HepG2 (cell line): ENCODE measurements at places on chromosomes 7 and 10. TPM values are rescaled to one million over a fixed set of nuclear protein-coding genes. Genes with fewer than 3 reads are reported as not detected.

The ETV1 gene
- 0.24 and 0.48 TPM in 2 replicates for total RNA-seq

The CALHM3 gene
- total RNA-seq, result not detected in 2 replicates

The CDC14C gene
- 0.09 TPM in 1 of 2 replicates, not detected in the other for total RNA-seq

The MYPN gene
- not detected in 2 replicates for total RNA-seq

The STYXL1 gene
- total RNA-seq, result 23.9 and 28.0 TPM in 2 replicates

The FAM20C gene
- 14.5 and 19.9 TPM in 2 replicates for total RNA-seq

- H3K4me3 ChIP-seq, result peak overlapping the region; percentile 46; the same call in 1 of the 2 replicates
- H3K27me3 ChIP-seq, result no peaks in the 10 kb centered on the region
- peak overlapping the region; percentile 98 for H3K27ac ChIP-seq
These were observed 44.3 kb downstream of the SMURF1 start for GRCh38 chr7:99099499-99100077.

DNA sequence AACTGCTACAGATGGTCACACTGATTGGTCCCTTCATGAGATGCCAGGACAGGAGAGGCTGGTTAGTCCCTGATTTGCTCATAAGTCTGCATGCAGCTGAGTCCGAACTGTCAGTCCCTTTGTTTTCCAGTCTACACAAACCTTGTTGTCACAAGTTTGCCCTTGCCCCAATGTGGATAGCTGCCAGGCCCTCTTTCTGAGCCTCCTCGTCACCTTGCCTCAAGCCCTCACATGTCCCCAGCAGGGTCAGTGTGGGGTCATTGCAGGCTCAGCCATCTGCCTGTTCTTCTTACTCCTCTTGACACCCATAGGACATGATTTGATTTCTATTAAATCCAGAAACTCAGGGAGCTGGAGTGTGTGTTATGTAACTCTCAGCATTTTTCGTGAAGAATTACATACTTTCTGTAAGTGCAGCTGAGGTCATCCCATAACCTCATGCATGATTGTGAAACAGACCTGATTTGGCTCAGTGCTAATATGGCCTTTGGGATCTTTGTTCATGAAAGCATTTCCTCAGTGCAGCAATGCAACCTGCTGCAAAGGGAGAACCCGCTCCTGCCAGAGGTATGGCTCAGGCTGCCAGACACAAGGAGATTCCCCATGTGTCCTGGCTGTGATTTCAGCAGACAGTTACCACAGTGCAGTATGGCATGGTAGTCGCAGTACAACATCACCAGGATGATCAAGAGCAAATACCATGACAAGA is 70.0 kb upstream of the ZMIZ2 start:
- peaks cover 19% of the 10 kb centered on the region; the same call in 2 of the 3 replicates for H3K36me3 ChIP-seq
- peak; percentile 83 for DNase-seq
- H3K27me3 ChIP-seq, result no peaks in the 10 kb centered on the region
- H3K4me1 ChIP-seq, result peaks cover 27% of the 10 kb centered on the region
- peak overlapping the region; percentile 67 for H3K27ac ChIP-seq
- no peak overlapping the region for H3K4me3 ChIP-seq

- H3K4me3 ChIP-seq, result no peak overlapping the region
- H3K27me3 ChIP-seq, result no peaks in the 10 kb centered on the region
- no peak for DNase-seq
- no peak overlapping the region for H3K27ac ChIP-seq
- H3K4me1 ChIP-seq, result no peaks in the 10 kb centered on the region
- H3K36me3 ChIP-seq, result no peaks in the 10 kb centered on the region
These were observed 81.8 kb downstream of the PTPRZ1 start for GRCh38 chr7:121954803-121955202.

DNA sequence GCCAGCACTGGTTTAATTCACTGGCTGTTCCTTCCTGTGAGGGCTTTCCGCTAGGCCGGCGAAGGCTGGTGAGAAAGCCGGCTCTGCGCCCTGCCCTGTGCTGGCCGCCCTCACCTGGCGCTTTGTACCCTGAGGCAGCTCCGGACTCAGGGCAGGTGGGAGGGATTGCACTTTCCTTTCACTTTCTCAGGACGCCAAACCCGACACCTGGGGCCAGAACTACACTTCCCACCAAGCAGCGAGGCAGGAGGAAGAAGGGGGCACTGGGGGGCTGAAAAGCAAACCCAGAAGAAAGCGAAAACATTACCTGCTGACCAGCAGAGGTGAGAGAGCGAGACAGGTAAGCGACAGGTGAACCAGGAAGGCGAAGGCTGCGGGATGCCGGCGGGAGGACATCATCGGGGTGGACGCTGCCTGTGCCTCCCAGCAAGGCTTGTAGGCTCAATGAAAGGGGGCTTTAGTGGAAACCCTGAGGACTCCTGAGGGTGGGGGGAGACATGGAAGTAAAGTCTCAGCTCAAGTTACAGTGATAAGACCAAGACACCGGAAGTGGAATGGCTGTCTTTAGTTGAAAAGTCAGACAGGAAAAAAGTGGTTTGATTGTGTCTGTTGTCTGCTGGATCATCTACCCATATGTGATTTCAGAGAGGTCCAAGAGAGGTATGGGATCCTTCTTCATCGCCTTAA is at the start of gene RAB19:
RAB19 (plus strand) TSS at position 181 of the 687 bp plus-strand sequence. CDS start 3,589 bp downstream, outside the sequence.
- no peaks in the 10 kb centered on the region for H3K27me3 ChIP-seq
- H3K36me3 ChIP-seq, result no peaks in the 10 kb centered on the region
- no peak for DNase-seq
- H3K4me3 ChIP-seq, result peak within 1 kb of the TSS; percentile 68
- peaks cover 14% of the 10 kb centered on the region; the same call in 1 of the 2 replicates for H3K4me1 ChIP-seq

DNA sequence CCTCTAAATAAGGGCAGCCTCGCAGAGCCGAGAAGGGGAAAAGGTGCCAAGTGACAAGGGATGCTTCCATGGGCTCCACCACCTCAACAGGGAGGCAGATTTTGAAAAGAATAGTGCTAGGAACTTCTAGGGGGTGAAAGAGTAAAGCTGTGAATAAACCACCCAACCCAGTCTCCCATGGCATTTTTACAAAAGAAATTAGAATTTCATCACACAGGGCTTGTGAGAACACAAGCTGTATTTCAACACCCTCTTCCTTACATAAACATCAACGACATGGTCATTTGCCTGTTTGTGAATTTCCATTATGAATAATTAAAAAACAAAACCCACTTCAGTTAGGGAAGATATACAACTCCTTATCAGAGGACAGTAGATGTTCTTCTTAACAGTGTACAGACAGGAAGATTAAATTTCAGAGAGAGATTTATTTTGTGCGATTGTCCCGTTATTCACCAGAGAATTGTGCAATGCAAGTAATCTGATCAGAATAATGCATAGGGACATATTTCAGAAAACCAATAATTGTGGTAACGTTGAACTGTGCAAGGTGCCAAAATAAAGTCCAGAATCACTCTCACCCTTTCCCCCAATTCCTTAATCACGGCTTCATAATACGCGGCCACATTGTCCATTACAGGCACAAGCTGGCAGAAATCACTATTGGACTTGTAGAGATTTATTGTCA is 207.8 kb upstream of the MGMT start:
- no peak for DNase-seq
- H3K36me3 ChIP-seq, result no peaks in the 10 kb centered on the region
- H3K4me1 ChIP-seq, result no peaks in the 10 kb centered on the region
- H3K27me3 ChIP-seq, result no peaks in the 10 kb centered on the region

DNA sequence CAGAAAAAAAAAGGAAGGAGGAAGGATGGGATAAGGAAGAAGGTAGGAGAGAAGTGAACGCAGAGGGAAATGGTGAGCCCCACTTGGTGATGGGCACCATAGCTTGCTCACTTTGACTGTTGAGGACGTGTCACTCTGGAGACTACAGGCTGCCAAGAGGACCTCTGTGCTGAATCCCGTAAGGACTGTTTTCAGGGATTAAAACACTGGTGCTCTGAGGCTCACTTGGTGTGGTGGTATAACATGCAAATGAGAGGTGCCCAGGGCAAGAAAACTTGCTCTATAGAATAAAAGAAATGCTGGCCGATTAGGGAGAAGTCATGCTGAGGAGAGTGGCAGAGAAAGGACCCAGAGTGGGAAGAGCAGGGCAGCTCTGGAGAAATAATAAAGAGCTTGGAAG is 5.3 kb upstream of the IL2RA start:
- no peak overlapping the region for H3K4me3 ChIP-seq
- no peak for DNase-seq
- no peaks in the 10 kb centered on the region for H3K36me3 ChIP-seq
- H3K27ac ChIP-seq, result no peak overlapping the region
- H3K4me1 ChIP-seq, result no peaks in the 10 kb centered on the region

- no peaks in the 10 kb centered on the region for H3K36me3 ChIP-seq
- DNase-seq, result peak; percentile 74
- H3K27me3 ChIP-seq, result no peaks in the 10 kb centered on the region
- H3K4me1 ChIP-seq, result peaks cover 40% of the 10 kb centered on the region
- H3K4me3 ChIP-seq, result no peak overlapping the region
- no peak overlapping the region for H3K27ac ChIP-seq
These were observed 5.5 kb upstream of the SLC25A13 start for GRCh38 chr7:96327429-96327828.

- no peaks in the 10 kb centered on the region for H3K36me3 ChIP-seq
- no peak overlapping the region for H3K27ac ChIP-seq
- no peaks in the 10 kb centered on the region for H3K27me3 ChIP-seq
These were observed 391.4 kb downstream of the PLXDC2 start for GRCh38 chr10:20207653-20208052.

DNA sequence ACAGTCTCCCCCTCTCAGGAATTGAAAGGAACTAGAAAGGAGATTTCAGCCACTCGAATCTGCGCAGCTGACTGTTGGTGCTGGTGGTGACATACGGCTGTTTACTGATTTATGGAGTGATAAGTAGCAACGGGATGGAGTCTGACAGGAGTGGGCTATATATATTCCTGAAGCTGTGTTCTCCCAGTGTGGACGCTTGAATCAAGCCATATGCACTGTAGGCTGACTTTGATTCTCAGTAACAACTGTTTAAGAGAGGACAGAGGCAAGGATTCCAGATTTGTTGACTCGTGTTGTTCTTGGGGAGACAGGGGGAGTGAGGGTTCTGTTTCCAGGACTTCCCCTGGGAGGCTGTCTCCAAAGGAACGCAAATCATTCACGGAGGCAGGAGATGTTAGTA is 260.1 kb upstream of the AUTS2 start:
- no peak for DNase-seq
- no peak overlapping the region for H3K27ac ChIP-seq
- H3K4me1 ChIP-seq, result no peaks in the 10 kb centered on the region
- H3K36me3 ChIP-seq, result no peaks in the 10 kb centered on the region

DNA sequence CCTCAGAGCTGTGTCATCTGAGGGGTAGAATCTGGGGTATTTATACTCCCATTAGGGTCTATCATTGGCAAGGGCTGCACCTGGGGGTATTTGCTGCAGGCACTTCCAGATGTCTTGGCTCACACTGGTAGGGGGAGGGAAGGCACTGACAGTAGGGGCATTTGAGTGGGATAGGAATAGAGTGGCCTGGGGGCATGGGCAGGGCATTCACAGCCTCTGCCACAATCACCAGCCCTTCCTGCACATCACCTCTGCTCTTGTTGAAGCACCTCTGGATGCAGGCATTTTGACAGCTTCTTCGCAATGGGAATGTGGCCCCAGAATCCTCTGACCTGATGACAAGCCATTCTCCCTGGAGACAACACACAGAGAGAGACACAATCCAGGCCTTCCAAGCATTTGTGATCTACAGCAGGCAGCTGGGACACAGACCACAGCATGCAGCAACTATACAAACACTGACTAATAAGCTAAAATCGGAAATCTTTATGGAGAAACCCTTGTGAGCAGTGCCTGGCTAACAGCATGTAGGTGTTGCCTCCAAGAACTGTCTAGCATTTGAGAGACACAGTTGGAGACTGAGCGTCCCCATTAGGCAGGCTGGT is 178.5 kb downstream of the KCNMA1 start:
- DNase-seq, result no peak
- no peaks in the 10 kb centered on the region for H3K36me3 ChIP-seq
- no peaks in the 10 kb centered on the region for H3K27me3 ChIP-seq
- H3K4me1 ChIP-seq, result no peaks in the 10 kb centered on the region
- no peak overlapping the region for H3K4me3 ChIP-seq

DNA sequence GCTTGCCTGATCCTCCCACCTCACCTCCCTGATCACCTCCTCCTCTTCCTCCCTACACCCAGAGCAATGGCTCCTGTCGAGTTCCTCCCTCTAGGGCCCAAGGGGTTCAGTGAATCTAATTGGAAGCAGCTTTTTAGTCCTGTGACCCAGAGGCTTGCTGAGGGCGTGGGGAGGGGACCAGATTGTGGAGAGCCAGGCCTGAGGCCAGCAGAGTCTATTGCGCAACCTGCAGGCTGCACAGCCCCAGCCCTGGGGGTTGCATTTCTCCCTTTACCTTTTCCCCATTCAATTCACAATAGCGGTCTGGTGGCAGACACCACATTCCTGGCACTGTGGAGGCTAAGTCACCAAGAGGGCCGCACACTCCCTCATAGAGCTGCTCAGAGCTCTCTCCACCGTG is 32.5 kb downstream of the GHRHR start:
- H3K36me3 ChIP-seq, result no peaks in the 10 kb centered on the region
- H3K27ac ChIP-seq, result no peak overlapping the region
- no peaks in the 10 kb centered on the region for H3K27me3 ChIP-seq
- H3K4me1 ChIP-seq, result no peaks in the 10 kb centered on the region
- DNase-seq, result no peak
